ENCODE measurements at places on chromosomes 1 and 21.

DNA sequence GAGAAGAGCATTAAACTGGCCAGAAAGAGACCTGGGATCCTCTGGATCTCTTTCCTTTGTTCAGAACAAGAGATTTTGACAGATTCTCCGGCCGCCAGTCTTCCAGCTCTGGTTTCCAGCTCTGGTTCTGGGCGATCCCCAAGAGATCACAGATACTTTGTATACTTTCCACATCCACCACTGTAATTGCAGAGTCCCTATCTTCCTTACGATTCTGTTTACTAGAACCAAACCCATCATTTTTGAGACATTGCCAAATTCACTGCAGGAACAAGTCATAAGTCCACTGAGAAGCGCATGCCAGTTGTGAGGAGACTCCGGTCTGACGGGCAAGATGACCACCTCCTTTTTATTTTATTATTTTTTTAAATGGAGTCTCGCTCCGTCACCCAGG is 505.2 kb downstream of the SMYD3 start:
- no peak for DNase-seq

DNA sequence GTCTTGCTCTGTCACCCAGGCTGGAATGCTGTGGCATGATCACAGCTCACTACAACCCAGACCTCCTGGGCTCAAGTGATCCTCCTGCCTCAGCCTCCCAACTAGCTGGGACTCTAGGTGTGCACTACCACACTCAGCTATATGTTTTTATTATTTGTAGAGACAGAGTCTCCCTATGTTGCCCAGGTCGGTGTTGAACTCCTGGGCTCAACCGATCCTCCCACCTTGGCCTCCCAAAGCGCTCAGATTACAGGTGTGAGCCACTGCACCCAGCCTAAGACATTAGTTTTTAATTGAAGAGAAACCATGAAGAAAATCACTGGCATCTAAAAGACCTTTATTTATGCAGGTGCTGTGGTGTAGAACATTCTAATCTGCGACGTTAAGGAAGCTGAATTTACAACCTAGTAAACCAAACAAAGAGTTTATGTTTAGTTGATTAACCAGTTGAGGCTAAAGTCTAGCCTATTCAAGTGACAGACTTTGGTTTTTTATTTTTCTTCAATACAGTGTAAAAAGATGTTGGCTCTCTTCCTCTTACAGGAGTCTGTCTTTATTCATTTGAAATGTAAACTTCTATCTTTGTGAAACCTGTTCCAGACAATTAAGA is 52.5 kb upstream of the NBL1 start:
- no peak for DNase-seq

- DNase-seq = no peak
Measured at GRCh38 chr1:198713081-198713480, 74.2 kb downstream of the PTPRC start.

- DNase-seq = no peak
Measured at GRCh38 chr1:225253173-225253572, 174.7 kb downstream of the LBR start.

DNA sequence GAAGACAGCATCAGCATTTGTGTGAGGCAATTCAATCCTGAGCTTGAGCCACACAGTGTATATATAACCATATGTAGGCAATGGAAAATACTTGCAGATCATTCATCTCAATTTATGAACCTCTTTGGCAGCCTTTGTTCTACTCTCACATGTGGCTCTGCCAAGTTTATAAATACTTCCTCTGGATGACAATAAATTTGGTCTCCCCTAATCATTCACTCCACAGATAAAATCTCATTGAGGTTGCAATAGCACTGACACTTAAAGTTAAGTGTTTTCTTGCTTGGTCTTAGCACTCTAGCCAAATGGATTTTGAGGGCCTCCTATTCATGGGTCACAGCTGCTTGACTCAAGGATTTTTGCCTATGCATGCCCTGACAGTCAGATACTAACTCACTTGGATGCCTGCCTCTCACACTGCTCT is 136.6 kb upstream of the VANGL1 start:
- no peak for DNase-seq

DNA sequence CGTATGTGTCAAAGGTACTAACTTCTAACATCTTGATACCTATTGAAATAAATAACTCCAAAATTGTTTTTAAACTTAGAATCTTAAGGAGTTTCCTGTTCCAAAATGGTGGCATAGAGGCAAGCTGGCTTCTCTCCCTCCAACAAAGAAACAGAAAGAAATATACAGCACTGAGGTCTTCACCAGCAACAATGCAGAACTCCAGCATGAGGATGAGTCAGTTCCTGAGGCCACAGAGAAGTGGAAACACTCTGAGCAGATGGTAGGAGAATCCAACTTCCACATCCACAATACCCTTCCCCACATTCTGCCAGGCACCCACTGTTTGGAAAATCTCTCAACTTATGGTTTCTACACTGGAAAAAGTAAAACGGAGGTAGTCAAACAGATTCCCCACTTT is 12.2 kb upstream of the PPIH start:
- DNase-seq = no peak

- peak; percentile 63 for DNase-seq
Measured at GRCh38 chr1:235503403-235504121, 690 bp downstream of the B3GALNT2 start.

DNA sequence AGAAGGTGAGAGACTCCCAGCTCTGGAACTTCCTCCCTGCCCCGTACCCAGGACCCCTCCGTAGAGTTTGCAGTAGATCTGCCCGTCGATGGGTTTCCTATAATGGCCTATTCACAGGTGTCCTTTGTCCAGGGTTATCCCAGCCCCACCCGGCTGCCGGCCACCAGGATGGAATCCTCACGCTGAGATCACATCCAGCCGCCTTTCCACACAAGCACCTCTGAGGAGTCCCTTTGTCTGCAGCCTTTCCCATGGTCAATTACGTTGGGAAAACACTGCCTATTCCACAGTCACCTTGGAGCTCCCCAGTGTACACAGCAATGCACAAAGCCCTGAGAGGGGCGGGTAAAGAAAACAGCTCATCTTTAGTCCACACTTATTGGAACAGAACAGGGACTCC is 190.0 kb upstream of the EDN2 start:
- no peak for DNase-seq

DNA sequence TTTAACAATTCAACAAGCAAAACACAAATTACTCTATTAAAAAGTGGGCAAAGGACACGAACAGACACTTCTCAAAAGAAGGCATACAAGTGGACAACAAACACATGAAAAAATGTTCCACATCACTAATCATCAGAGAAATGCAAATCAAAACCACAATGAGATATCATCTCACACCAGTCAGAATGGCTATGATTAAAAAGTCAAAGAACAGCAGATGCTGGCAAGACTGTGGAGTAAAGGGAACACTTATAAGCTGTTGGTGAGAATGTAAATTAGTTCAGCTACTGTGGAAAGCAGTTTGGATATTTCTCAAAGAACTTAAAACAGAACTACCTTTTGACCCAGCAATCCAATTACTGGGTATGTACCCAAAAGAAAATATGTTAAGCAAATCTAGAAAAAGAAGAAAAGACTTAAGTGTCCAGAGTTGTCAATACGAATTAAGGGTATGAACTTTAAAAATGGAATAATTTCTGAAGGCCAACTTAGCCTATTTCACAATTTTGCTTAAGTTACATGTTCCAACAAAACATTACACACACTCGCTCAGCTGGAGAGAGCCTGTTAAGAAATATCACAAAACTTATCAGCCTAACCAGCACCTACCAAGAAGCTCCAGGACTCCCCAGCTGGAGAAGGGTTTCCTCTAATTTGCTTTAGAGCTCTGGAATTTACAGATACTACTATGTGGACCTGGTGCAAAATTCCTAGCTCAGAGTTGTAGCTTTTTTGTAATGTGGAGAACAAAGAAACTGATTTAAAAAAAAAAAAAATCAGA is 232.1 kb downstream of the DUSP10 start:
- DNase-seq = no peak

- DNase-seq = no peak
Measured at GRCh38 chr1:42992054-42992571, 33.4 kb upstream of the SLC2A1 start.

DNA sequence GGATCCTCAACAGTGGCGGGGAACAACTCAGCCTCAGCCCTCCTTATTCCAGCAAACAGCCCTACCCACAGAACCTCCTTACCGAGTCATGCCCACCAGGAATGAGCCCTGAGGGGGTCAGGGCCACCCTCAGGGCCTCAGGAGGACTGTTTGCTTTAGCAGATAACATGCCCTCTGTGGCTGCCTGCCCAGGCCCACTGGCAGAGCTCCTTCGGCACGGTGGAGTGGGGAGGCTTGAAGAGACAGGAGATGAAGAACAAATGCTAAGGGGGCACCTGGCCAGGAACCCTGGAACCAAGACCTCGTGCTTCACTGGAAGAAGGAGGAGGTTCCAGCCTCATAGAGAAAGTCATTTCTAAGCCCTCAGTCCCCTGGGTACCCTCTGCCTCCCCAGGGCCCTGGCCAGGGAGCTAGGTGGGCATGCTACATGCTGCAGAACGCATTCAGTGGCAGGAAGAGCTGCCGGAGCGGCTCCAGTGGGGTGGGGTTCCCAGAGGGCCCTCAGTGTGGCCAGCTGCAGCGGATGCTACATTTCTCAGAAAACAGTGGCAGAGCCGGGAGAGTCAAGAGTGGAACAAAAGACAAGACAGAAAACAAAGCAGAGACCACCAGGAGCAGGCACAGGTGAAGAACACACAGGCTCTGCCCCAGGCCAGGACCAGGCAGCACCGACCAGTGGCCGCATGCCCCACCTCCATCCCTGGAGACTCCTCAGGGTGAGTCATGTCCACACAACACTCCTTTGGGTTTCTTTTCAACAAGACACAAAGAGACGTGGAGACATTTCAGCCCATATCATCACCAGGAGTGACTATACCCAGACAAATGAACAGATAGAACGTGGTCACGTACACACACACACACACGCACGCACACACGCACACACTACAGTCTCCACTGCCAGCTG is 39.8 kb downstream of the RIMS3 start:
- DNase-seq = no peak

DNA sequence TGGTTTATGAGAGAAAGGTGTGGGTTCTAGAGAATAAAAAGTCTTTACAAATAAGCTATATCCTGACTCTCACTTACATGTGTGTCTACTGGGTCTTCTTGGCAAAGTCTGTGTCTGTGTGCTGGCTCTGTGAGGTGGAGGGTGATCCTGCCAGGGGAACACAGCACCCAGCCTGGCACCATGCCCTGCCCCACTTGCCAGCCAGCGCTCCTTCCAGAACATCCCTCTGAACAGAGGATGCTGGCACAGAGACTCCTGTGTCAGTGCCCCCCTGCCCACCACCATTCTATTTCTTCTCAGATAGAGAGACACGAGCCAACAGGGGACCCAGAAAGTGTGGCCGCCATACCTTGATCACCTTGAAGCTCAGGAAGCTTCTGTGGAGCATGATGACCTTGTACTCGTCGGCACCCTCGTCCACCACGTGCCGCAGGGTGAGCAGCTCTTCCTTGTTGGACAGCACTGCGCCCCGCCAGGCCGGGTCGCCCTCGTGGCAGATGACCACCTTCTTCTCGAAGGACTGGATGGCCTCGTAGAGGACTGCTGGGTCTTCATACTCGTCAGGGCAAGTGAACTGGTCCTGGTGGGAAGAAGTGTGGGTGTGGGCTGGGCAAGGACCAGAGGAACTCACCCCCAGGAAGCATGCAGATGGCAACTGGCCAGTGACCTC is 49.7 kb downstream of the NTPCR start:
- no peak for DNase-seq

DNA sequence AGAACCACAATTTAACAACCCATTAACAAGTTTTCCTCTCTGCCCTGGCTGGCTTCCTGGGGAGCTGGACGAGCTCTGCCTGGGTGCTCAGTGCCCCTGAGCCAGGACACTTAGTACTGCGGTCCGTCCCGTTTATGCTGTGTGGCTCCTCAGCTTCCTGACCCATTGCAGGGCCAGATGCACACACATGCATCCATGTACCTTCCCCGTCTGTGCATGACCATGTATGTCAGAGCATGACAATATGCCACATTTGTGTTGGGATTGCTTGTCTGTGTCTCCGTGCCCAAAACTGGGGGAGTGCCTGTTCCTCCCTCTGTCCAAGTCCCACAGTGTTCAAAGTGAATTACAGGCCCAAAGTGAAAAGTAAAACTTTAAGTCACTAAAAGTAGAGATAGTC is 9.7 kb upstream of the TFF3 start:
- DNase-seq = no peak

GRCh38 chr1:147719711-147720225 is 40.6 kb downstream of the GJA5 start:
- DNase-seq = no peak

DNA sequence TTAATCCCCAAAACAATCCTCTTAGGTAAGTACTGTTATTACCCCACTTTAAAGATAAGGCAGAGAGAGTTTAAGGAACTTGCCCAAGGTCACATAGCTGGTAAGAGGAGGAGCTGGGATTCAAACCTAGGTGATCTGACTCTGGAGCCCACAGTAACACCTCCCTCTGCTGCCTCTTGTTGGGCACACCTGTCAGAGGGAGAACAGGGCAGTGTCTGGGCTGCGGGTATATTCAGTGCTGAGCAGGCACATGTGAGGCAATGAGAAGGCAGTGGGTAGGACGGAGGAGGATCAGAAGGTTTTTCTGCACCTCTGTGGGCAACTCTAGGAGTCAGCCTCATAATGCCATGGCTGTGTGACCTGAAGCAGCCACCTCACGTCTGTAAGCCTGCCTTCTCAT is 1.8 kb downstream of the HPCA start:
- no peak for DNase-seq

DNA sequence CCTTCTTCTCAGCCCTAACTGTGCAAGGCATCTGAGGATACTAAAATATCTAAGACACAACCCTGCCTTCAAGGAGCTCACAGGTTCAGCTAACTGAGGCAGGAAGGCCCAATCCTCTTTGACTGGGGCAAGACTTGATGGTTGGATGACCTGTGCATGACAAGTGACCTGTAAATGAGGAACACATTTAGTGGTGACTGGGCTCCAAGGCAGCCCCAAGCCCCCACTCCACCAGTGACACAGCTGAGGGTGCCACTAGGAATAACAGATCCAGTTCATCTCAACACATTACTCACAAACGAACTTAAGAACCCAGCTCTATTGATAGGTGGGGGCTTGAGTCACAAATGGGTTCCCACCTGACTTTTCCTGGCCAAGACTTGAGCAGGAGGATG is 244.7 kb upstream of the IRF2BP2 start:
- no peak for DNase-seq

DNA sequence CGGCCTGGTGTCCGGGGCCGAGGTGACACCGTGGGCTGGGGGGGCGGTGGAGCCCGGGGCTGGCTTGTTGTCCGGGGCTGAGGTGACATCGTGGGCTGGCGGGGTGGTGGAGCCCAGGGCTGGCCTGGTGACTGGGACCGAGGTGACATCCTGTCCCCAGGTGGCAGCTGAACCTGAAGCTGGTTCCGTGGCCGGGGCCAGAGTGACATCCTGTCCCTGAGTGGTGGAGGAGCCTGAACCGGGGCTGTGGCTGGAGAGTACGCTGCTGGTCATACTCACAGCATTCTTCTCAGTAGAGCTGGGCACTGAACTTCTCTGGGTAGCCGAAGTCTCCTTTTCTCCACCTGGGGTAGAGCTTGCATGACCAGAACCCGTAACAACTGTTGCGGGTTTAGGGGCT is 15.8 kb downstream of the THBS3 start:
- DNase-seq = no peak

DNA sequence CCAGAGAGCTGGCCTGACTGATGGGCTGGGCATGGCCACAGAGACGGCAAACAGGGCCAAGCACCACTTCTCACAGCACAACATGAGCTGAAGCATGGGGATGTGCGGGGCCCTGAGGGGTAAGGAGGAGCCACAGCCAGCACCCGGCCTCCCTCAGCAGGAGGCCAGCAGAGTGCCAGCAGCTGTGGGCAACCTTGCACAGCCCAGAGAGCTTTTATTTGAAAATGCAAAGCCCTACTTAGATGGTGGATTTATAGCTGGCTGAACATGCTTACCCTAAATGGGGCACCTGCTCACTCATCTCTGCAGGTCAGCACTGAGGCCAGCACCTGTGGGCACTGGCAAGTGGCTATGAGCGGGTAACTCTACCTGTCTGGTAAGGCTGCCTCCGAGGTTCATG is 44.1 kb downstream of the SLC66A1 start:
- no peak for DNase-seq
